ENCODE measurements at places on chromosomes 6 and 20.

- H3K27me3 ChIP-seq, result no peaks in the 10 kb centered on the region
- H3K4me3 ChIP-seq, result no peak overlapping the region
- no peaks in the 10 kb centered on the region for H3K4me1 ChIP-seq
- no peak for DNase-seq
- no peak overlapping the region for H3K27ac ChIP-seq
Measured at GRCh38 chr20:61811166-61811565, 254.5 kb downstream of the TAF4 start.

GRCh38 chr20:21352703-21353102 is 44.6 kb downstream of the NKX2-4 start:
- H3K27me3 ChIP-seq, result no peaks in the 10 kb centered on the region
- H3K27ac ChIP-seq, result no peak overlapping the region
- H3K4me1 ChIP-seq, result no peaks in the 10 kb centered on the region
- peaks cover 22% of the 10 kb centered on the region for H3K36me3 ChIP-seq
- no peak for DNase-seq

DNA sequence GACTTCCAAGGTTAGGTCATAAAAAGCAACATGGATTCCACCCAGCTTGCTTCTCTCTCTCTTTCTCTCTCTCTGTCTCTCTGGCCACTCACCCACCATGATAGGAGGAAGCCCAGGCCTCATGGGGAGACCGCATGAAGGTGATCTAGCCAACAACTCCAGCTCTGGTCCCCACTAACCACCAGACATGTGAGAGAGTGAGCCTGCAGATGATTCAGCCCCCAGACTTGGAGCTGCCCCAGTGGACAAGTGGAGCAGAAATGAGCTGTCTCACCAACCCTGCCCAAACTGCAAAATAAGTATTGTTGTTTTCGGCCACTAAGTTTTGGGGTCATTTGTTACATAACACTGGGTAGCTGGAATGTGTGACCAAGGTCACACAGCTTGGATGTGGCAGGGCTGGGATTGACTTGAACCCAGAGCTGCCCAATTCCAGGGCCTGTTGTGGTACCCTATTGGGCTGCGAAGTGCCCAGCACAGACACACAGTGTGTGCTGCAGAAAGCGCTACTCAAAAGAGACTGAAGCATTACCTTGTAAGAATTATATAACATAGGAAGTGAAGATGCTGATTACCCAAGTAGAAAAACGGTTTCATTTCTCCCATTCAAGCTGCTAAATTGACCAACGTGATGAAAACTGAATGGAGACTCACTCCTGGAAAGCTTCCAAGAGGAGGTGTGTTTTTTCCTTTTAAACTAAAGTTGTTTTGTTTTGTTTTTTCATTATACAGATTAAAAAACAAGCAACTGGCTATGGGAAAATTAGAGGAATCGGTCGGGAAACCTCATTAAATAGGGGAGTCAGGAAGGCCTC is 9.1 kb upstream of the TLDC2 start:
- no peaks in the 10 kb centered on the region for H3K36me3 ChIP-seq
- H3K27me3 ChIP-seq, result no peaks in the 10 kb centered on the region
- no peaks in the 10 kb centered on the region for H3K4me1 ChIP-seq
- no peak for DNase-seq
- no peak overlapping the region for H3K4me3 ChIP-seq
- no peak overlapping the region for H3K27ac ChIP-seq

DNA sequence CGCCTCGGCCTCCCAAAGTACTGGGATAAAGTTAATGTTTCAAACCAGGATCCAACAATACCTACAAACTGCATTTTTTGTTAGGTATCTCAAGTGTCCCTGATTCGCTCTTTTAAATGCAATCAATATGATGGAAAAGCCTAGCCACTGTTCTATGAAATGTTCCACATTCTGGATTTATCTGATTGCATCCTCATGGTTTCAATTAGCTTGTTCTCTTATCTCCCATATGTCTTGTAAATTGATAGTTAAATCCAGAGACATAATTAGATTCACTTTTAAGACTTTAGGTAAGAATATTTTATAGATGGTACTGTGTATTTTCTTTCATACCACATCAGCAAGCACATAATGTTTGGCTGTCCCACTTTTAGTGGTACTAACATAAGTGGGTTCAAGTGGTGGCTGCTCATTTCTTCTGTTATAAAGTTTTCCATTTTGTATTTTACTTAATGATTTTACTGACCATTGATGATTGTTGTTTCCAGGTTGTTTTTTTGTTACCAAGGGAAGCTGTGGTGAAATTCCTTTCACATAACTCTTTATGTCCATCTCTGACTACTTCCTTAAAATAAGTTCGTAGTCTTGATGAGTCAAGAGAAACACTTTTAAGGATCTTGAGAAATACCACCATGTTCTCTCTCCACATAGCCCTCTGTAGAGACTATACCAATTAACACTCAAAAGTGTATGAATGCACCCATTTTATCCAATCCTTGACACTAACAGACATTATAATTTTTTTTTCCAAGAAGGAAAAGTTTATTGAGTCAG is 40.5 kb downstream of the RNGTT start:
- no peak overlapping the region for H3K27ac ChIP-seq
- no peaks in the 10 kb centered on the region for H3K27me3 ChIP-seq
- no peak overlapping the region for H3K4me3 ChIP-seq

DNA sequence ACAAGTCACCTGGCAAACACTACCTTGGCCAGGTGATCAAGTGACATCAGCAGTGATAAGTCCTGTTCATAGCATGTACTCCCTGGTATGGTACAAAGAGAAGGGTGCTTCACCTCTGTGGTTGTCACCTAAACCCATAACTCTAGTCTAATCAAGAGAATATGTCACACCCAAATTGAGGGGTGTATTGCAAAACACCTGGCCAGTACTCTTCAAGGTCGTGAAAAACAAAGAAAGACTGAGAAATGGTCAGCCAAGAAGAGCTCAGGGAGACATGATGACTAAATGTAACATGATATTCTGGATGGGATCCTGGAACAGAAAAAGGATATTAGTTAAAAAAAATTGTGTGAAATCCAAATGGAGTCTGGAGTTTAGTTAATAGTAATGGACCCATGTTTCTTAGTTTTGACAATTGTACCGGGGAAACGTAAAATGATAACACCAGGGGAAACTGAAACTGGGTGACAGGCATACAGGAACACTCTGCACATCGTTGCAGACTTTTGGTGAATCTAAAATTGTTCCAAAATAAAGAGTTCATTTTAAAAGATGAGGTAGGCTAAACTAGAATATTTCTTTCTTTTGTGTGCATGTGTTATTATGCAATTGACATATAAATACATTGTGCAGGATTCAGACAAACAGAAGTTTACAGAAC is 262.0 kb downstream of the CDC5L start:
- no peak overlapping the region for H3K27ac ChIP-seq
- no peaks in the 10 kb centered on the region for H3K36me3 ChIP-seq
- no peaks in the 10 kb centered on the region for H3K27me3 ChIP-seq
- no peak for DNase-seq
- no peak overlapping the region for H3K4me3 ChIP-seq

DNA sequence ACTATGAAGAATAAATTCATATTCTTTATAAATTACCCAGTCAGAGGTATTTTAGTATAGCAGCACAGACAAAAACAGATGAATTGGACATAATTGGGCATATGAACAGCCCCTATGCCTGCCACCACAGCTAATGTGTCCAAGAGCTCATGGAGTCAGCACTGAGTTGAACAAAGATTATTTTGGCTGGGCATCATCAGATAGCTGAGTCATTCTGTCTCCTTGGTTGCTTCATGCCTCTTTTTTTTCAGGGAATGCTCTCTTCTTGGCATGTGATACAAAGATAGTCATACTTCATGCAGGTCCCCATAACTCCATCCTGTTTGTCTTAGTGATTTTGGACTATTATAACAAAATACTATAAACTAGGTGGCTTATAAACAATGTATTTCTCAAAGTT is 275.6 kb downstream of the TENT5A start:
- no peak overlapping the region for H3K27ac ChIP-seq
- H3K4me3 ChIP-seq, result no peak overlapping the region
- no peaks in the 10 kb centered on the region for H3K36me3 ChIP-seq
- no peaks in the 10 kb centered on the region for H3K4me1 ChIP-seq
- H3K27me3 ChIP-seq, result no peaks in the 10 kb centered on the region

GRCh38 chr6:125314009-125314581 is 12.3 kb upstream of the HDDC2 start:
- H3K4me1 ChIP-seq, result no peaks in the 10 kb centered on the region
- no peaks in the 10 kb centered on the region for H3K36me3 ChIP-seq
- H3K4me3 ChIP-seq, result no peak overlapping the region

DNA sequence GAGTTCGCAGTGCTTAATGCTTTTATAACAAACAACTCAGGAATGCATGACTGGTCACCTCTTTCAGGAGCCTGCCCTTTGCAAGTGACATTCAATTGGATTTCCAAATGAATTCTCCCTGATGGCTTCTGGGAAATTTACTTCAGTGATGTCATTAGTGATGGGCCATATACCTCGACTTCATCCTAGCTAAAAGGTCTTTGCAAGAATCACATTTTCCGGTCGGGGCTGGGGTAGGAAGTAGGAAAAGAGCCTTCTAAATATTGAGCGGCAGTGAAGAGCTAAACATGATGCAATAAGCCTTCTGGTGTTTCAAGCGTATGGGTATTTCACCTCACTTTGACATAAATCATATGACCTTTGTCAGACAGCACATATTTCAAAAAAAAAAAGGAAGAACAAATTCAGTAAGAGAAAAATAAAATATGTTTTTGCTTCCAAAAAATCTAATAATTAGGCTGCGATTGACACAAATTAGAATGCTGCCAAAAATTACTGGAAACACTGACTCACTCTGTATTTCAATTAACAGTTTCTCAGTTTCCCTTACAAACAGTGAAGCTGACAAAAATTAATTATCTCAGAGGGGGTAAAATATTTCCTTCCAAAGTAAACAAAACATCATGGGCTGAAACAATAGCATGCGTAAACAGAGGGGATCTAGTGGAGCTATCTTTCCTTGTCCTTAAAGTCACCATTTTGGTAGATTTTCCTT is 39.8 kb downstream of the ADTRP start:
- H3K36me3 ChIP-seq, result no peaks in the 10 kb centered on the region
- H3K27ac ChIP-seq, result no peak overlapping the region
- no peak overlapping the region for H3K4me3 ChIP-seq

GRCh38 chr6:28658475-28659249 is 133.0 kb downstream of the GPX5 start:
- DNase-seq, result no peak
- H3K4me3 ChIP-seq, result no peak overlapping the region
- peaks cover 20% of the 10 kb centered on the region for H3K27me3 ChIP-seq
- peaks cover 12% of the 10 kb centered on the region for H3K4me1 ChIP-seq
- H3K27ac ChIP-seq, result no peak overlapping the region

DNA sequence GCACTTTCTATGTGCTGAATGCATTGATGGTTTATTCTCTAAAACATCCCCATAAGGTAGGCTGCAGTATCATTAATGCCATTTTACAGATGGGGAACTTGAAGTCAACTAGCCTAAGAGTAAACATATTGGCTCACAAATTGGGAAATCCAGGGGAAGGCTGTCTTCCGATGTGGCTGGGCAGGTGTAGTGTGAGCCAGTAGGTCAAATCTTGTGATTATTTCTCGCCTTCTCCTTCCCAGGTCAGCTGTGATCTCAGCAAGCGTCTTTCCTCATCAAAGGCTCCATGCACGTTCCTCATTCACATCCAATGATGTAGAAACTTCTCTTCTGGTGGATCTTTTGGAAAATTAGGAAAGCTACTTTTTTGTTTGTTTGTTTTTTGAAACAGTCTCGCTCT is 94.1 kb upstream of the SHLD1 start:
- no peak for DNase-seq
- no peaks in the 10 kb centered on the region for H3K36me3 ChIP-seq
- H3K27me3 ChIP-seq, result no peaks in the 10 kb centered on the region
- peaks cover 13% of the 10 kb centered on the region for H3K4me1 ChIP-seq
- H3K4me3 ChIP-seq, result no peak overlapping the region

DNA sequence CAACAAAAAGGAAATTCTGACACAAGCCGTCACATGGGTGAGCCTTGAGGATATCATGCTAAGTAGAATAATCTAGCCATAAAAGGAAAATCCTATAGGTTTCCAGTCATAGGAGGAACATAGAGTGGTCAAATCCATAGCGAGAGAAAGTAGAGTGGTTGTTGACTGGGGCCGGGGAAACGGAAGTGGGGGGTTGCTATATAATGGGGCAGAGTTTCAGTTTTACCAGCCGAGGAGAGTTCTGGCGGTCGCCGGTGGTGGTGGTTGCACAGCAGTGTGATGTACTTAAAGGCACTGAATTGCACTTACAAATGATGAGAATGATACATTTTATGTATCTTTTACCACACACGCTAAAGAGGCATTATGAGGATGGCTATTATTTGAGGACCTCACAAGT is 4.9 kb downstream of the GPR31 start:
- no peaks in the 10 kb centered on the region for H3K4me1 ChIP-seq
- H3K27me3 ChIP-seq, result no peaks in the 10 kb centered on the region
- peak overlapping the region; percentile 48 for H3K4me3 ChIP-seq
- H3K27ac ChIP-seq, result peak overlapping the region; percentile 35

DNA sequence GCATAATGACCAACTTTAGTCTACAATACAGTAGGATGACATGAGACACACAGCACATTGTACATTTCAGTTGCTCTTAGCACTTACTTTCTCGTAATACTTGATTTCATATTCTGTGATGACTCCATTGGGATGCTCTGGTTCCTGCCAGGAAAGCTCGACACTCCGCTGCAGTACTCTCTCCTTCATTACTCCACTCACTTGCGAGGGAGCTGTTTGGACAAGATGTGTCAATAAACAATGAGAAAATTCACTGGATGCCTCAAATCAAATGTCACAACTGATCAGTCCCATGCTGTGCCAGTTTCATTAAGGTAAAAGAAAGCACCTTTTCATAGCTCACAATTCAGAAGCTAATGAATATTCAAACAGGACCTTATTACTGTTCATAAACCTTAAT is 147.1 kb downstream of the EPHA7 start:
- no peak overlapping the region for H3K4me3 ChIP-seq
- H3K27ac ChIP-seq, result no peak overlapping the region
- no peaks in the 10 kb centered on the region for H3K36me3 ChIP-seq
- no peaks in the 10 kb centered on the region for H3K27me3 ChIP-seq
- DNase-seq, result no peak

GRCh38 chr6:136525586-136526195 is 24.5 kb downstream of the MAP7 start:
- H3K4me1 ChIP-seq, result peaks cover 8% of the 10 kb centered on the region
- H3K27me3 ChIP-seq, result no peaks in the 10 kb centered on the region
- H3K4me3 ChIP-seq, result no peak overlapping the region
- no peak overlapping the region for H3K27ac ChIP-seq
- no peak for DNase-seq
- no peaks in the 10 kb centered on the region for H3K36me3 ChIP-seq

GRCh38 chr6:1314617-1315016 is 2.7 kb downstream of the FOXQ1 start:
- no peaks in the 10 kb centered on the region for H3K4me1 ChIP-seq
- peaks cover 12% of the 10 kb centered on the region for H3K27me3 ChIP-seq
- no peaks in the 10 kb centered on the region for H3K36me3 ChIP-seq
- no peak overlapping the region for H3K27ac ChIP-seq
- DNase-seq, result no peak

GRCh38 chr6:110687326-110687725 is 127.9 kb downstream of the CDK19 start:
- H3K36me3 ChIP-seq, result no peaks in the 10 kb centered on the region
- peaks cover 25% of the 10 kb centered on the region for H3K4me1 ChIP-seq
- H3K4me3 ChIP-seq, result no peak overlapping the region
- no peak overlapping the region for H3K27ac ChIP-seq

GRCh38 chr6:32589596-32590449 is at the start of gene HLA-DRB1:
HLA-DRB1 (minus strand) TSS chr6:32589848; CDS start chr6:32589742, 106 bp downstream.
- H3K36me3 ChIP-seq, result no peaks in the 10 kb centered on the region
- H3K4me3 ChIP-seq, result peak within 1 kb of the TSS; percentile 47
- DNase-seq, result peak; percentile 8
- no peaks in the 10 kb centered on the region for H3K4me1 ChIP-seq
- no peaks in the 10 kb centered on the region for H3K27me3 ChIP-seq

Data from CD8-positive, alpha-beta memory T cell (primary cell).